CMK (cell line): ENCODE measurements at places on chromosomes 12 and 14.

- DNase-seq: no peak
Measured at GRCh38 chr12:80165746-80166145, 66.4 kb downstream of the OTOGL start.

GRCh38 chr12:110647631-110648040 lies 33.7 kb downstream of the TCTN1 start:
- DNase-seq: no peak

DNA sequence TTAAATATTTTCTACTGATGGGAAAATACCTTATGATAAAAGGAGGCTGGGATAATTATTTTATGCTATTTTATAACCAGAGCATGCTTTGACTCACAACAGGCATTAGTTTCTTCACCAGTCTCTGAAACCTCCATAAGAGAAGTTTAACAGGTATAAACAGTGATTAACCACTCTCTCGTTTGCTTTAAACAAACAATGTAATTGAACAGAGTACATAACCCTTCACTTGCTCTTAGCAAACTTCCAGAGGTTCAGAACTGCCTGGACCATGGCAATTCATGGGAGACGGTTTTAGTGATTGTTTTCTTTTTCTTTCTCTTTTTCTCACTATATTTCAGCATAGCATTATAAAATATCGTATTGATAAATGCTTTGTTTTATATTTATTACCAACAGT lies 35.3 kb downstream of the CFAP251 start:
- DNase-seq: no peak

GRCh38 chr12:108576660-108577234 lies 14.4 kb downstream of the ISCU start:
- no peak for DNase-seq

DNA sequence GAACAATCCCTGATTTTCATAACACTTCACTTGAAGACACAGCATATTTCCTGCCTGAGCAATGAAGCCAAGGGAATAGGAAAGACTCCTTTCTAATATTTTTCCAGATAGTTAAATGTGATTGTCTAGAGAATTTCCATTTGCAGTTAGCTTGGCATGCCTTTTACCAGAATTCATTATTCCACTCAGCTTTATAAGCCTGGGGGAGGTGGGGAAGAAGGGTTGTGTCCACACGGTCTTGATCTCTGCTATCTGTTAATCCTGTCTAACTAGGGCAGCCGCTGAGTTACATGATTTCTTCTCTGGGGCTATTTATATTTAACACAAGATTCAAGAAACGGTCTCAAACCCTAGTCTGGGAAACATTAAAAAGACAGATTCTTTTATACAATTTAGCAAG lies 146.6 kb upstream of the FSCB start:
- no peak for DNase-seq

- no peak for DNase-seq
Measured at GRCh38 chr14:101363880-101364391, 197.4 kb upstream of the DIO3 start.

DNA sequence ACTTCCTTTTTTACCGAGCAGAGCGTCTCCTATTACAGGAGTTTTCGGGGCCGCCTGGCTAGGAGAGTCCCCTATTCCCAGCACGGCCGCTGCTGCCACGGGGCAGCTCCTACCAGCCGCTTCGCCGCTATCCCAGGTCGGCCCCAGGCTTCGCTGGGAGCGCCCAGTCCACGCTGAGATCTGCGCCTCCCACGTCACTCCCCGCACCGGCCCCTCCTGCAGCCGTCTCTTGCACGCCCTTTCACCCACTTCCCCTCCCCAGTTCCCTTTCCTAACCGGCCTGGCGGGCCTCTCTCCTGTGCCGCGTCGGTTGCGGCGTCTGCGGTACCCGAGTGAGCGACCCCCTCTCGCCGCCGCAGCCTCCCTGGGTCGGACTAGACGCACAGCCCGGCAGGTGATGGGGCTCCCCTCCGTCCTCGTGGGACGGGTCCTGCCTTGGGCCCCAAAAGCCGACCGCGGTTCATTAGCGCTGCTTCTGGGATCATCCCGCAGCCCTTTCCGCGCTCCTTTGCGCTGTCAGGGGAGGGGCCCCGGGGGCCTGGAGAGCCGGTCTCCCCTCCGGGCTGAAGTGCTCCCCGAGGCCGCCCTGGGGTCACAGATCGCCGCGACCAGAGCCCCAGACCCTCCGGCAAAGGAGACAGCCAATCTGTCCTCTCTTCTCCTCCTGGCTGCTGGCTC lies 1318.4 kb downstream of the TMEM121 start:
- no peak for DNase-seq
